ENCODE measurements at places on chromosomes 11 and 22.

DNA sequence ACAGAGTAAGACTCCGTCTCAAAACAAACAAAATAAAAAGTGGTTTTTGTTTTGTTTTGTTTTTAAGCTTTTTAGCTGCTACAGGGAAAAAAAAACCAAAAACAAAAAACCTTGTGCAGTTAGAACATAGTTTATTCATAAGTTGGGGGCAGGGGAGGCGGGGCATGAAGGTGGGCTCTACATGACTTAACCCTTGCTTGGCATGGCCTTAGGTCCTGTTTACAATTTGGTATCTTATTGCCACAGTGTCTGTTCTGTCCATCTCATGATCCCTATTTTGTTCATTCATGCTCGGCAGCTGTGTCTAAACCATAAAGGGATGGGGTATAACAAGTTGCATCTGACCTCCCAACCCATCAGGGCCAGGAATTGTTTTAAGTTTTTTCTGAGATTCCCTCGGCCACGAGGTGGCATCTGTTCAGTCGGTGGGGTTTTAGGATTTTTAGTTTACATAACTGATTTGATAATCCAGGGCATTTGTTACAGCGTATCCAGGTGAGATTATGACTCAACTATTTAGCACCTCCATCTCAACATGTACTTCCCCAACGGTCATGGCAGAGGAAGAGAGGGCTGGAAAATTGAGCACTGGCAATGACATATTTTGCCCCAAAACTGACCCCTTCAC lies 6.9 kb downstream of the AP5B1 start:
- no peak for DNase-seq

GRCh38 chr11:11281626-11282025 lies 71.4 kb downstream of the CSNK2A3 start:
- no peak for DNase-seq

DNA sequence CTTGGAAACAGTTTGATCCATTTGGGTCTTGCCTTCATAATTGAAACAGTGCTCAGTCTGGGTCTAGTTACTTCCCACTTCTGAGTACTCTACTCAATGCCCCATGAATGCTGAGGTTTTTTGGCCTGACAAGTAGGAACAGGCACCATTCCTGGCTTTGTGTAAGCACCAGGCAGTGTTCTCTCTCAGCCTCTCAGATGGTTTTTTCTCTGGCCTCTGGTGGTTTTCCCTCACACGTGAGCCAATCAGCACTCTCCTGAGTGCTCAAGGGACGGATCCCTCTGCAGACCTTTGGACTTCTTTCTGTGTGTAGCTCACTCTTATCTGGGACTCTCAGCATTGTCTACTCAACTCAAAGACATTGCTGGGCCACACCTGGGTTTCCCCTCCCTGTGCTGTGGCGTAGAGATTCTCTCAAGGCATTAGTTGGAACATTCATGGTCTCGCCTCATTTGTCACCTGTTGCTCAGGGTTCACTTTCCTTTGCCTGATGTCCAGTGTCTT lies 21.3 kb downstream of the SIK2 start:
- DNase-seq = no peak

- DNase-seq = peak; percentile 18
Measured at GRCh38 chr11:91086028-91086427, 863.2 kb upstream of the CHORDC1 start.

GRCh38 chr11:19954899-19955298 lies 205.4 kb downstream of the DBX1 start:
- DNase-seq = no peak

DNA sequence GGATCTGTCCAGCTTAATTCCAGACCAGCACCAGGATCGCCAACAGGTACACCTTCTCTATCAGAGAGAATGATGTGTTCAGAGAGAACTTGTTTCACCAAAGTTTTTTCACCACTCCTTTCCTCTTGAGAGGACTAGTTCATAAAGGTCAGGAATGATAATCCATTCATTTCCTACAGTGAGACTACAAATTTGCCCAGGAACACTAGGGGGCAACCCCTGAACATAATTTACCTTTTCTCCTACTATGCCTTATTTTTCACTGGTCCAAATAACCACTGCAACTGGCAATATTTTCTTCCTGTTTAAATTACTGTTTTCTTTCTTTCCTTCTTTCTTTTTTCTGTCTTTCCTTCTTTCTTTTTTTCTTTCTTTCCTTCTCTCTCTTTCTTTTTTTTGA lies 22.5 kb downstream of the CAVIN3 start:
- DNase-seq = no peak

DNA sequence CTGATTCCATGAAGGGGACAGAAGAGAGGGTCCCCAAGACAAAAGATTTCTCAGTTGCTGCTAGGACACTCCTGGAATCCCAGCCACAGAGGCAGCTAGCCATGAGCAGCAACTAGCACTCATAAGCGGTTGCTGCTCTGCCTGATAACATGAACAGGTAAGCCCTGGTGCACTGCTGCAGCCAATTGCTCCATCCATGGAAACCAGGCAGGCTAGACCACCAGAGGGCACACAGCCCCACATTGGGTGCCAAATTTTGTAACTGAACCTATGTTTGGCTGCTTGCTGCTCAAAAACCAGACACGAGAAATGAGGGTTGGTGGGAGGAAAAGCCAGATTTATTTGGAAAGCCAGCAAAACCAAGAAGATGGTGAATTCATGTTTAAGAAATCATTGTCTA lies 21.9 kb upstream of the QSER1 start:
- no peak for DNase-seq

DNA sequence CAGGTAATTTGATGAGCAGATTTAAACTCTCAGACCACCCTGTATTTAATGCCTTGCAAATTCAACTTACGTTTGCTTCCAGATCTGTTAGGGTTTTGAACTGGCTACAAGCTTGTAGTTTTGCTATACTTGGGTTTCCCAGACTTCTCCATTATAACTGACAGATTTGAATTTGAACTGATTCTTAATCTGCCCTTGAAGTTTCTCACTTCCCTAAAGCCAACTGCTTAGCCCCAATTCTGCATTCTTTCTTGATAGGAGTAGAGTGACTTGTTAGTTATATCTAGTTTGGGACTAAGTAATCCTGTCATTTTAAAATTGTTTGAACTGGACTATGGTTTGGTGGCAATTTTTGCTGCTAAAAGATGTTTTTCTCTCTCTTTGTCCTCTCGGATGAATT lies 9.7 kb downstream of the LAYN start:
- DNase-seq = no peak

DNA sequence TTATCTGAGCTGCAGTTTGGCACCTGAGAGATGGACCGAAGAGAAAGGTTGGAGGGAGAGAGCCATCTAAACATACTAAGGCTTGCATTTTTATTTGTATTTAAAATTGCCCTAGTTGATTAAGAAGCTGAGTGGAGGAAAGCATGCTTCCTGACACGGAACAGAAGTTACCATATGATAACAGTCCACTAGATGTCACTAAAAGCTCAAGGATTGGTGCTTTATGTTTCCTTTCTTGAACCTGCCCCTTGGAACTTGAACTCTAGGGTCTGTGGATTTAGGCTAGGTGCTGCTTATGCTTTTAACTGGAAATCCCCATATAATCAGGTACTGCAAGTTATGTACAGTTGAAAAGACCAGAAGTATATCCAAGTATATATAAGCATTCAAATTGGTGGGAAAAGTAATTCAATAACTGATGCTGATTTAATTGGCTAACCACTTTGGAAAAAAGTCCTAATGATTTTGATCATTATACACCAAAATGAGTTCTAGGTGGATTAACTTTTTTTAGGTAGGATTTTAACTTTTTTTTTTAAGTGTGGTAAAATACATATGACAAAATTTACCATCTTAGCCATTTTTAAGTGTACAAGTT lies 9.5 kb downstream of the RBMXL2 start:
- peak; percentile 37 for DNase-seq

DNA sequence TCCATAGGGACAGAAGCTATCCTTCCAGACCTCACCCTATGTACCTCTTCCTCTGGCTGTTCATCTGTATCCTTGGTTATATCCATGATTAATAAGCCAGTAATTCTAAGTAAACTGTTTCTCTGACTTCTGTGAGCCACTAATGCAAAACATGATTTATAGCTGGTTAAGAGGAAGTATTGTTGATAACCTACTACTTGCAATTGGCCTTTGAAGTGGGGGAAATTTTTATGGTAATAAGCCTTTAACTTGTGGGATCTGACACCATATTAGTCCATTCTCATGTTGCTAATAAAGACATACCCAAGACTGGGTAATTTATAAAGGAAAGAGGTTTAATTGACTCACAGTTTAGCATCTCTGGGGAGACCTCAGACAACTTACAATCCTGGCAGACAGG lies 21.9 kb downstream of the CASP12 start:
- no peak for DNase-seq

DNA sequence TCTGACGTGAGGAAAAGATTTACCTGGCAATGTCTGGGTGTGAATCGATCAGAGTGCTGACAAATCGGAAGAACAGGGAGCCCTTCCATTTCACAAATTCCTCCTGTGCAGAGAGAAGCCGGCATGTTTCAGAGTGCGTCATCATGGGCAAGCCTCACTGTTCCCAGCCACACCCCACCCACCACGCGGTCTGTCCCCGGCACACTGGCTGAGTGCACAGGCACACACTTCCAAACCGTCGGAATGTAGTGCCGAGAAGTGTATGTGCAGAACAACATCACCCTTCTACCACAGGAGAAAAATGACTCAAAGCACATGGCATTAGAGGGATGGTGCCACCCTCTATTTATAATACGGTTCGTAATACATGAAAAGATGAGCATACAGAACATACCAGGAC lies 47.5 kb downstream of the NCAPD3 start:
- DNase-seq = no peak

DNA sequence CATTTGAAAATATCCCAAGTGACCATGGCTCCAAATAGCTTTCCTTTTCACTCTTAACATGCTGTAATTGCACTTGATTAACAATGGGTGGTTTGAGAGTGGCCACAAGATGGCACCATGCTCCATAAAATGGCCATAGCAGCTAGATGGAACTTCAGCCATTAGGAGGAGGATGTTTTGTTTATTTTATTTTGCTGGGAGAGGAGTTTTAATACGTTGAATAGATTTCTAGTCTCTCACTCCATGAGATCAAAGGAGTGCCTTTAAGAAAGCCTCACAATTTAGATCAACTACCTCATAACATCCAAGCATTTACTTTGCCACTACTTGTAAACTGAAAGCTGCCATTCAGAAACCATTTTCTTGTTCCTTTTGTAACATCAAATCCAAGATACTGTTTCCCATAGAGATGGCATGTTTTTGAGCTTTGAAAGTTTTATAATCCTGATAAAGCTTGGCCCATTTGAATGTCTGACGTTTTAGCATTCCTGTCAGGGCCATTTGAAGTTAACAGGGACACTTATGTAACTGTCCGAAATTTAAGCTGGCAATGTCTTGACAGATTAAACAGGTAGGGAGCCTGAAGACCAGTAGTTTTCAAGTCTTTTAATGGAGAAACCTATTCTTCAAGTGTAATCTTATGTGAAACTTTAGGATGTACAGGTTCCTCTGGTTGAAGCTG lies 4.7 kb downstream of the FEN1 start:
- DNase-seq = peak; percentile 74

GRCh38 chr11:128579798-128580504 lies 7.4 kb downstream of the ETS1 start:
- DNase-seq = no peak

- no peak for DNase-seq
Measured at GRCh38 chr11:65917077-65917433, 1.8 kb downstream of the C11orf68 start.

GRCh38 chr11:45368697-45369096 lies 82.6 kb upstream of the SYT13 start:
- DNase-seq = no peak

DNA sequence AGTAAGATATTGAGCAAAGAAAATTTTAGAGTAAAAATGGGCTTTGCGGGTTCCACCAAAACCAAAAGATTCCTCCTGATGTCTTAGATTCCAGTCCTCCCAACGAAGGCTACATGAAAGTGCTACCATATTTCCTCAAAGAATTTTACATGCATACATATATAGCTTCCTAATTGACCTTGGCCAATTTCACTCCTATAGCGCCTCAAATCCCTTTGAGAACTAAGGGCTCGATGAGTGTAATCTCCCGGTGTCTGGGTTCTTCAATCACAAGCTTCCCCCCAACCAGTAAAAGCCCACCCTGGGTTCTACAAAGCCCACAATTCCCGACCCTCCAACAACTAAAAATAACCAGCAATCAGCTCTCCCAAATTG lies 1.2 kb downstream of the SIK3 start:
- DNase-seq = no peak

DNA sequence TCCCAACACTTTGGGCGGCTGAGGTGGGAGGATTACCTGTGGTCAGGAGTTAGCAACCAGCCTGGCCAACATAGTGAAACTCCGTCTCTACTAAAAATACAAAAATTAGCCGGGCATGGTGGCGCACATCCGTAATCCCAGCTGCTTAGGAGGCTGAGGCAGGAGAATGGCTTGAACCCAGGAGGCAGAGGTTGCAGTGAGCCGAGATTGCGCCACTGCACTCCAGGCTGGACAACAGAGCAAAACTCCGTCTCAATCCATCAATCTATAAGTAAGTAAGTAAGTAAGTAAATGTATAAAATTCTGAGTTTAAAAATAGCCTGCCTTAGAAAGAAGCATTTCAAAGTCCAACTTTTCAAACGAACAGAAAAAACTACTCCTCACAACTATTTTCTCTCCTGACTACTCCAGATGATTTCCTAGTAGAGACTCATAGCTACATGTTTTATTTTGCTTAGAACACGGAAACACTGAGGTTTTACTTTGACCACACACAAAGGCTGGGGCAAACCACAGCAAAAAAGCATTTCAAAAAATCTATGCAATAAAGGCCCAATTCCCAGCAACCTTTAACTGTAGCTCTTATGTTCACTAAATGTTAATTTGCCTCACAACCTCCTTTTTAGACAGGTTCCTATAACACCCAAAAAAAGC lies 16.3 kb downstream of the SPTY2D1 start:
- peak; percentile 45 for DNase-seq

DNA sequence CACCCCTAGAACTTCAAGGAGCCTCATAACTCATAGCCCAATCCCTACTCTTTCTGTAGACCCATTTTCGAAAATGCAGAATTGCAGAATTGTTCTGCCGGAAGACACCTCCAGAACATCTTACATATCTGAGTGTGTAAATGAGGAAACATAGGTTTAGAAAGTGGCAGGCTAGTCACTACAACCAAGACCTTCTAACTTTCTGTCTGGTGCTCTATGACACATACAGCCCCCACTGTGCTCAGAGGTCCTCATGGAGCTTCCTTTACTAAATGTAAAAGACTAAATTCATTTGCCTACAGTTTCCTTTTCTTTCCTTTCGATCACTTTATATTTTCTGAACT lies 132.1 kb upstream of the DDI1 start:
- no peak for DNase-seq

- DNase-seq = no peak
Measured at GRCh38 chr11:125108469-125108868, 3.0 kb downstream of the TMEM218 start.

GRCh38 chr11:122140500-122140899 lies 24.5 kb upstream of the BLID start:
- DNase-seq = peak; percentile 97
